ENCODE measurements at places on chromosomes 12 and 14.

- no peak for DNase-seq
Measured at GRCh38 chr12:69328426-69328825, 19.8 kb upstream of the LYZ start.

DNA sequence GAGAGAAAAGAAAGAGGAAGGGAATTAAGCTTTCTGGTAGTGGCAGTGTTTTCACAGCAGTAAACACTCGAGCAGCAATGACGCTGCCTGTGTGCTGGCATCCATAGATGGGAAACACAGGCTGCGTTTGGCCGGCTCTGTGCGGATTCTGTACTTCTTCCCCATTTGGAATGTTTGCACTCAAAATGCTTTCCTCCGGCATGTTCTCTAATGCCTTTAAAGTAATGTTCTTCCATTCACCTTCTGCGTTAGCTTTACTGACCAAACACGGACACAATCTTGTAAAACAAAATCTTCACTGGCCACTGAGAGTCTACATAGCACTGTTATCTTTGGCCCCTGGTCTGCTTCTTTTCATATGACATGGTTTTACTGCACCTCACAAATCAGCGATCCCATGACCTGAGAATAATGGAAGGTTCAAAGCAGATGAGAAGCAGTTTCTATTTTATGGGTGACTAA, 31.4 kb downstream of the DCP1B start:
- no peak for DNase-seq

DNA sequence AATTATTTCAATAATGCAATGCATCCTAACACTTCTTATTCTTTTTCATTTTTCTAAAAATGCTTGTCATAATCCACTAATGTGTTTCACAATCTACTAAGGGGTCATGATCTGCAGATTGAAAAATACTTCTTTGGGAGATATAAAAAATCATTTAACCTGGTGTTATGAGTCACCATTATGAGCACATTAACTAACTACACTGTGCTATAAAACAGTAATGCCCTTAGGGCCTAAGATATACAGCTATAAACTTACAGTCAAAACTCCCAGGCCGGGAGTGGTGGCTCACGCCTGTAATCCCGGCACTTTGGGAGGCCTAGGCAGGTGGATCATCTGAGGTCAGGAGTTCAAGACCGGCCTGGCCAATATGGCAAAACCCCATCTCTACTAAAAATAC, 14.2 kb downstream of the ATXN2 start:
- no peak for DNase-seq

GRCh38 chr12:77943466-77943865, 112.8 kb downstream of the NAV3 start:
- no peak for DNase-seq

DNA sequence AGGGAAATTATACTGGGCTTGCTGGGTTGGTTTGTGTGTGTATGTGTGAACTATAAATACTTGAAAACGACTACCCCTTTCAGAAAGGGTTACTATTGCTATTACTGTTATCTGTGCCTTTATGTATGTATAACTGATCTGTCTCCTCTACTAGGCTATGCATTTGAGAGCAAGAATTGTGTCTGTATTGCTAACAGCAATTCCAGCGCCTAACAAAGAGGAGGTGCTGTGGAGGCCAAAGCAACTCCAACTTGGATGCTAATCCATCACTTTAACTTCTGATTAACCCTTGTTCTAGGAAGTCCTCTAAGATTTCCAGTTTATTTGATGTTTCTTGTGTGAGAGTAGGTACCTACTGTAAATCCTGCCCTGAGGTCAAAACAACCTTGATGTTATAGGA, 313.9 kb downstream of the PCNX1 start:
- no peak for DNase-seq

DNA sequence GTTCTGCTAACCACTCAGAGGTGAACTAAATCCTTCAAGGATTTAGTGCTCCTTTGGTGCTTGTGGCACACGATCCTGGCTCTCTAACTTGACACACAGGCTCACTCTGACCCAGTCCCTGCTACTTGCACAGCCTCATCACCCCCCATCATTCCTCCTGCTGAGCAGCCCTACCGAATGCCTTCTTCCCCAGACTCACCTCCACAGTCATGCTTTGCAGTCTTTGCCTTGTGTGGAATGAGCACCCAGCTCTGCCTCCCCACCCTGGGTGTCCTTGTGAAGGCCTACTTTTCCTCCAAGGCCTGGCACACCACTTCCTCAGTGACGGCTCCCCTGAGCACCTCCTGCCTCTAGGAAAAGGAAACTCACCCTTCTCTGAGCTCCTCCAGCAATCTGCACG, 7.9 kb upstream of the TINF2 start:
- DNase-seq: no peak

GRCh38 chr14:42424501-42424900, 817.8 kb downstream of the LRFN5 start:
- DNase-seq: no peak

- DNase-seq: no peak
Measured at GRCh38 chr12:32155961-32156529, 49.4 kb downstream of the BICD1 start.

- DNase-seq: no peak
Measured at GRCh38 chr12:116674643-116675183, 63.2 kb downstream of the SPRING1 start.

DNA sequence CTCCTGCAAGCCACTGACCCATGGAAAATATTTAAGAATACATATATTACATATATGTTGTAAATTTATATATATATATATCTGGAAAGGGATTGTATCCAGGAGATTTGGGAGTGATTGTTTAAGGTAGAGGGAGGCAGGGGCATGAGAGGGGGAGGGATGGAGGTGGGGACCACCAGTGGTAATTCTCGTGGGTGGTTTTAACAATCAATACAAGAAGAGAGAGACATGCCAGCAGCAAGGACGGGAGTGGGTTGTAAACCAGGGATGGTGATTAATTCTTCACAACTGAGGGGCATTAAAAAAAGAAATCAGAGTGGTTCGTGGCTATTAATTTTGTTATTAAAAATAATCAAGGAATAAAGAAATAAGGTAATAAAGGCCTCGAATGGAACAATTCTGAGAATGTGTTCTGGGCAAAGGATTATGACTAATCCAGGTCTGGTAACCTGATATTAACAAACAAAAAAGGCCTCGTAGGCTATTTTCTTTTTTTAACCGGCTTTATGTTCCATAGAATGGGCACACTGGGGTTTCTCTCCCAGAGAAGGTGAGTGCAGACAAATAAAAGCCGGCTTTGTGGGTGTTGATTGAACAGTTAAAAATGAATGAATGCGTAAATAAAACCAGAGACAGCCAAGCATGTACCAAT, 8.3 kb upstream of the RTL1 start:
- no peak for DNase-seq

DNA sequence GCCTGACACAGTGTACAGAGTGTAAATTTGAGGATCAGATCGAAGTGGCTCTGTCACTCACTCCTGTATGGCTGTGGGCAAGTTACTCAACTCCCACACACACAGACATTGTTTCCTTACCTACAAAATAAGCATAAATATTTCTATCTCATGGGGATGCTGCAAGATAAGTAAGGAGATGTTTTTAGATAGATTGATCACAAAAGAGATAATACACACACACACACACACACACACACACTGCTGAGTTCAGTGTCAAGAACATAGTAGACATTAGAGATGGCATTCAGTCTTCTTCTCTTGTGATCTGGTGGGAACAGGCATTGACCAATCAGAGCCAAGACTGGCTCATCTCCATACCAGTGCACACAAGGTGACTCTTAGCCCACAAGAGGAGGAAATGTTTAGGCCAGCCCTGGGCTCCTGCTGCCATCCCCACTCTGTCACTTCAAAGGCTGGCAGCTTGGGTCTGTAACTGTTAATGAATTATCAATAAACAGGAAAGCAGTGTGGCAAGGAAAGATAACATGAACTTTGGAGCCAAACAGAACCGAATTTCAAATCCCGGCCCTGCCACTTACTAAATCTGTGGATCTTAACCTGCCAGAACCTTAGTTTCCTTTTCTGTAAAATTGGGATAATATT, 3.4 kb upstream of the RNASE8 start:
- no peak for DNase-seq

- DNase-seq: no peak
Measured at GRCh38 chr12:102992297-102992696, 34.8 kb downstream of the ASCL1 start.

DNA sequence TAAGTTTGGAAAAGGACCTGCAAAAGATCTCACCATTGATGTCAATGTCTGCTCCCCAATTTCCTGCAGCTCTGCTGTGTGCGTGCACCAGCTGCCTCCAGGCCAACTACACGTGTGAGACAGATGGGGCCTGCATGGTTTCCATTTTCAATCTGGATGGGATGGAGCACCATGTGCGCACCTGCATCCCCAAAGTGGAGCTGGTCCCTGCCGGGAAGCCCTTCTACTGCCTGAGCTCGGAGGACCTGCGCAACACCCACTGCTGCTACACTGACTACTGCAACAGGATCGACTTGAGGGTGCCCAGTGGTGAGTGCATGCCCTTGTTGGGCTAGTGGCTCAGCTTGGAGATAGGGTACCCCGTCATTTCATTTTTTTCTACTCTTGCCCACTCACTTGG, 23.7 kb downstream of the ACVR1B start:
- DNase-seq: no peak

GRCh38 chr14:86796221-86797074, 1196.5 kb downstream of the GALC start:
- DNase-seq: no peak

GRCh38 chr12:29102741-29103140, 46.3 kb upstream of the FAR2 start:
- DNase-seq: no peak

DNA sequence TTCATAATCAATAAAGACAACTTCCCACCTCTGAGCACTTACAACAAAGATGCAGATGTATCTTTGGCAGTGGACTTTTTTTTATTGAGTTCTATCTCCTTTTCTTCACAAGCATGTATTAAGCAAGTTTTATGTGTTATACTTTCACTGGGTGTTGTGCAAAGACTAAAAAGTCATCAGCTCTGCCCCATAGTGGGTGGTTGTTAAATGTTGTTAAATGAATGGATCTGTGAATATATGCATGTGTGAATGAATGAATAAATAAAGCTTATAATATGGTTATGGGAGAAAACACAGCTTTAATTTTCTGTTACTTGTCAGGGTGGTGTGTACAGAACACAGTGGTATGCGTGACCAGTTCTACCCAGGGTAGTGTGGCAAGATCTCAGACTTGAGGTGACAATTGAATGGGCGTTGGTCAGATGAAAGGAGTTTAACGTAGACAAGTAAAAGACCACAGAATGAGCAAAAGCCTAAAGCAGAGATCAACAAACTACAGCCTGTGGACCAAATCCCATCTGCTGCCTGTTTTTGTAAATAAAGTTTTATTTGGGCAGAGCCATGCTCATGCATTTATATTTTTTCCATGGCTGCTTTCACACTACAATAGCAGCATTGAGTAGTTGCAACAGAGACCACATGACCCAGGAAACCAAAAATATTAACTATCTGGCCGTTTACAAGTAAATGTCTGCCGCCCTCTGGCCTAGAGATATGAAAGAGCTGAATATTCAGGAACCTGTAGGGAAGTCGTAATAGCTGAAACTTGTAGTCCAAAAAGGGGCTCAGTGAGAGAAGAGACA, 207.4 kb upstream of the EEA1 start:
- DNase-seq: no peak

- no peak for DNase-seq
Measured at GRCh38 chr12:89540586-89540985, 14.7 kb upstream of the POC1B start.

DNA sequence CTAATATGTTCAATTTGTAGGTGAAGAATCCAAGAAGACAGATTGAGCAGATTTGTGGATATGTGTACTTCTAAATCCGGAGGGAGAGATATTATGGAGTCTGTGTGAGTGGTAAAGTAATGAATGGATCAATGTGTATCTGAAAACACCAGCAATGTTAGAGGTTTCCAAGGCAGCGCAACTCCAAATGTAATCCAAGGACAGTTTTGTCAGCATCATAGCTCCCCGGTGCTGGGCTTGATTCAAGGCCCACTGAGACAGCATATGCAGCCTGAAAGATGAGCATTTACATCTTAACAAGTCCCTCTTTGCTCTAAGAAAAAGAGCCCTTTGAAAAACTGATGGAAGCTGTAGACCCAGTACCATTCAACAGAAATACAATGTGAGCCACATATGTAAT, 38.3 kb upstream of the FRMD6 start:
- DNase-seq: no peak

GRCh38 chr14:50821510-50822464, 9.2 kb downstream of the NIN start:
- no peak for DNase-seq

DNA sequence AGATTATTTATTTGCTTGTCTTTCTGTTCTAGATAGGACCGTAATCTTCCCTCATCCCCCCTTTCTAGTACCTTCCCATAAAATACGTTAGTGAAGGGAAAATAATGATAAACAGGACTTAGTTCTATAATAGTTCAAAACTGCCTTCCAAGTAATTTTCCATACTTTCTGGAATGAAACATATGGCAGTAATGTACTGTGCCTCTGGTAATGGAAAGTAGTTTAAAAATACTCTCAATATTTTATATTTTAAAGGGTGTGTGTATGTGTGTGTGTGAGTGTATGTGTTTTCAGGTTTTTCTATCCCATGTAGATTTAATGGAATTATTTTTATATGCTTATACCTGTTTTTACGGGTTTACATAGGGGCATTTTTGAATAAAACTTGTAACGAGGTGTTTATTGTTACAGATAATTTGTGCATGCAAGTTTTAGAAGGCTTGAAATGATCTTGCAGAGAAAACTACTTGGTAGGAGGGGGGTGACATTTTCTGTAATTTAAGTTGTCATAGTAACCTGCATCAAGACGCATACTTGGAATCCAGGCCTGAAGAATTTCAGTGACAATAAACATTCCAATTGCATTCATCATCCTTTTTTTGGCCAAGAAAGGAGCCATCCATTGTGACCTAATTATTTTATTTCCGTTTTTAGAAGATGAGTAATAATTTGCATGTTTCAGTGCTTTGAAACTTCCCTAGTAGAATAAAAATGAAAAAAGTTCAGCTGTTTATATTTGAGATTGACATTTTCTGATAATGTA, 38.9 kb downstream of the RASSF8 start:
- DNase-seq: no peak

DNA sequence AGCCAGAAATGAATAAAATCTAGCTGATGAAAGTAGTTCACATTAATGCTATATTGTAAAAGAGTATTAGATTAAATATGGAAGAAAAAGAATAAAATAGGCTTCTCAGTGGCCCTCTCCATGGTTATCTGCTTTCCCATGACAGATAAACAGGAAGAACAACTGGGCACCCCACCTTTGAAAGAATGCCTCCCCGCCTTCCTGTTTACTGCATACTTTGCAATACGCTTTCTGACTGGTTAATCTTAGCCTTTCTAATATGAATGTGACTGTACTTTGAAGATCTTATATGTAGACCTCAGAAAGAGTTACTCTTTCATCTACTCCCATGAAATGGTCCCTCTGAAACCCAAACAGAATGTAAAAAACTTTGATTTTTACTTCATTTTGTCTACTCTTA, 34.1 kb upstream of the DAAM1 start:
- no peak for DNase-seq

- no peak for DNase-seq
Measured at GRCh38 chr12:109500406-109501185, 23.2 kb downstream of the UBE3B start.
